ELR (cell line): ENCODE measurements at places on chromosomes 16 and 17.

DNA sequence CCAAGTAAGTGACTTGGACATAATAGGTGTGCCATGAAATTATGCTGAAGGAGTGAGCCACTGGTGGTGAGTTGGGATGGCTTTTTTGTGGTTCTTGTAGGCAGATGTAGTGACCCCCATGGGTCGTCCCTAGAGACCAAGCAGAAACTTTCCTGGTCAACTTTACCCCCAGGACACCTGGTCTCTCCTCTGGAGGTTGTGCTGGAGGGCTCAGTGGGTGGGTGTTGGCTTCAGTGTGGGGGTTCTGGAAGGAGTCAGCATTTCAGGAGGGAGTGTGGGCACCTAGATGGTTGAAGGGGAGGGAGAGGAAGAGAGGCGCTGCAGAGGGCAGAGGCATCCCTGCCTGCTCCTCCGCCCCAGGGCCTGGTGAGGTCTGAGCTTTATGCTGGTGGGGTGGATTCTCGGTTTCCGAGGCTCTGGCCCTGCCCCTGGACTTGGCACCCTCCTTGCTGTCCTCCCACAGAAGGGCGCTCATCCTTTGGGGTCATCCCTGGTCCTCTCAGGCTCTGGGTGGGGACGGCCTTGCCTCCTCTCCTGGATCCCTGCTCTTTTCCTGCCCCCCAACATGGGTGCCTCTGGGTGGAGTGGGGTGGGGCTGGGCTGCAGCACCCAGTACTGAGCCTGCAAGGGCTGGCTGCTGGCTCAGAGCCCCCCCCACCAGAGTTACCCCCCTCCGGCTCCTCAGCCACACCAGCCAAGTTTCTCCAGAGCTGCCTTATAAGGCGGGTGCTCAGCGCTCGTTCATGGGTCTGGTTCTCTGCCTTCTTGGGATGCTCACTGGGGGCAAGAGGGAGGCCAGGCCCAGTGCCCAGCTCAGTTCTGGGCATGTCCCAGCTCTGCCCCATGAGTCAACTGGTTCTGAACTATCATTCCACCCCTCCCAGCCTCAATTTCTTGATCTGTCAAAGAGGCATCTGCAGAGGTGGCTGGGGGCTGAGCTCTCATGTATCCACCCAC lies 266.8 kb downstream of the SEC14L1 start:
- DNase-seq = no peak

DNA sequence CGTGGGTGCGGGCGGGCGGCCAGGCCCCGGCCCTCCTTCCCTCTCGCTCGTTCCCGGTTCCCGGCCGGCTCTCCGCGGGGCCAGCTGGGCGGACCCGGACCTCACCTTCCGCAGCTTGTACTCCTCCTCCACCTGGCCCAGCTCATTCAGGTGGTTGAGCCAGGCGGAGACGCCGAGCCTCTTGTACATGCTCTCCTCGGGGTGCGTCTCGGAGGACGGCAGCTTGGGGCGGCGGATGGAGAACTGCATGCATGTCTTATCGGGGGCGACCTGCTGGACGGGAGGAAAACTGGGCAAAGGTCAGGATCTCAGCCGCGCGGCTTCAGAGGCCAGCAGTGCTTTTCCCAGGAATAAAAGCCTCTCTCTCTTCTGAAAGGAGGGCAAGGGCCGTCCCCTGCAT lies 85.4 kb downstream of the TBC1D16 start:
- DNase-seq = no peak

DNA sequence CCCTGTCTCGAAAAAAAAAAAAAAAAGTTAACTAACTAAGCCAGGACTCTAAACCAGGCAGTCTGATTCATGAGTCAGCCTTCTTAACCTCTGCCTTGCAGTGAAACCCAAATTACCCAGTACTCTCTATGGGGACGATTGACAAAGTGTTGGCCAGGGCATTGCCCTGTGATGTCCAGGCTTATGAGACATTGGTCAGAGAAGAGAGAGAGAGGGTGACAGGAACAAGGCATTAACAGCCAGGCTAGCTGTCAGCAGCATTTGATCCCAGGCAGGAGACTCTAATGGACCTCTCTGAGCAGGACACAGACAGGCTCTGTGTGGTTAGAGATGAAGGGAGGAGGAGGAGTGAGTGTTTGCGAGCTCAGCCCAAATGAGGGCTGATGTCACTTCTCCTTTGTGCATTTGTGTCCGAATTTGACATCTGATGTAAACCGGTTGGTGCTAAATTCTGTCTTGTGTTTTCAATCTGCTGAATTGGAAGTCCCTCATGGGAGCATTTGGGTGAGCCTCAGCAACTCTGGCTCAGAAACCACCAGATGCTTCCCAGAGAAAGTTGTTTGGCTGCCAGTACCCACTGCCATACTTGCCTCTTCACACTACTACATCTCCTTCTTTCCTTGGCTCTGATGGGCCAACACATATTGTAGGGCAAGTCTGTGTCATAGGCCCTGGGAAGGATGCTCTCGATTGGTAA lies 4.3 kb upstream of the MYL4 start:
- peak; percentile 42 for DNase-seq

GRCh38 chr17:74474043-74474792 lies 7.8 kb downstream of the CD300A start:
- DNase-seq = no peak

GRCh38 chr17:72719578-72720493 lies 372.7 kb downstream of the SLC39A11 start:
- no peak for DNase-seq

GRCh38 chr16:4272114-4272956 lies 488 bp downstream of the TFAP4 start:
- DNase-seq = peak; percentile 49

- no peak for DNase-seq
These were observed 20.6 kb downstream of the METTL22 start for GRCh38 chr16:8642146-8642545.

- no peak for DNase-seq
These were observed 2.7 kb downstream of the MYO18A start for GRCh38 chr17:29177541-29177870.

DNA sequence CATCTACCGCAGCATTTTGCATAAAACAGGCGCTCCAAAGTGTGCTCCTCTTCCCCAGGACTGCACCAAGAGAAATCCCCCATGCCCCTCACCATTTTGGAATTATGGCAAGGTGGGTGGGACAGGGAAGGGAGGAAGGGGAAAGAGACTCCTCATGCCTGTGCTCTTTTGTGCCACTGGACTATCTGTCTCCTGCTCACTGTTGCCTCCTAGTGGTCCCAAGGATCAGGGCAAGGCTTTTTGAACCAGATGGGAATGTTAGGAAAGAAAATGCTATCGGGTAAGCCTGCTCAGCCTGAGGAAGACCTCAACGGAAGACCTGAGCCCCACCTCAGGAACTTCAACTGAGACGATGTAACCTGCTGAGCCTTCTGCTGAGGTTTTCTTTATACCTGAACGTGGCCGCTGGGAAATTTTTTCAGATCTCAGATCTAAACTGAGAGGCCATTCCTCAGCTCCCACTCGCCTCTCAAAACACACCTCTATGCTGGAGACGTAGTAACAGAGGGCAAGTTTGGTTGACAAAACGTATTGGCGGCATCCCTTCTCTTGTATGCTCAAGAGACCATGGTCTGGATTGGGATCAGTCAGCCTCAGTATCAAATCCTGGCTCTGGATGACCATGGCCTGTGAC lies 58.3 kb downstream of the SPACA3 start:
- DNase-seq = peak; percentile 53

DNA sequence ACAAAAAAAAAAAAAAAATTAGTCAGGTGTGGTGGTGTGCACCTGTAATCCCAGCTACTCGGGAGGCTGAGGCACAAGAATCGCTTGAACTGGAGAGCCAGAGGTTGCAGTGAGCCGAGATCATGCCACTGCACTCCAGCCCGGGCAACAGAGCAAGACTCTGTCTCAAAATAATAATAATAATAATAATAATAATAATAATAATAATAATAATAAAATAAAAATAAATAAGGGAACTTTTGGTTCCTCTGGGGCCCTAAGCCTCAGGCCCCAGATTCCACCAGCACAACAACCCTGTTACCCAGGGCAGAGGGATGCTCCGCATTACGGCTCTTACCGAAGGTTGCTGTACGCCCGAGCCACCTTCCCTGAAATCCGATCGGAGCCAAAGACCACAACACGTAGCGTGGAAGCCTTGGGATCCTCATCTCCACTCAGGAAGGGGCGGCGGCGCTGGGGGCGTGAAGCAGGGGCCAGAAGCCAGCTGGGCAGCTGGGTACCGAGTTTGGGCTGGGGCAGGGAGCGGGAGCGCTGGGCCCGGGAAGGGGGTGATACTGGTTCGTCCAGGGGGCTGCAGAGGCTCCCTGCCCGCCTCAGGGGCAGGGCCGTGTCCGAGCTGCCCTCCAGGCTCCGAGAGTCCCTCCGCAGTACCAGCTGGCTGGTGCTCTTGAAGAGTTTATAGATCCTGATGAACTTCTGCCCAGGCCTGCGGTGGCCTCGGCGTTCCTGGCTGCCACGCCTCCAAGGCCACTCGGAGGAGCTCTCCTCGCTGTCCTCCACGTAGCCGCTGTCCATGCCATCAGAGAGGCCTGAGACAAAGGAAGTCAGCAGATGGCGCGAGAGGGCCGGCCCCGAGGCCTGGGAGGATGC lies 20.6 kb upstream of the PIK3R6 start:
- peak; percentile 71 for DNase-seq

DNA sequence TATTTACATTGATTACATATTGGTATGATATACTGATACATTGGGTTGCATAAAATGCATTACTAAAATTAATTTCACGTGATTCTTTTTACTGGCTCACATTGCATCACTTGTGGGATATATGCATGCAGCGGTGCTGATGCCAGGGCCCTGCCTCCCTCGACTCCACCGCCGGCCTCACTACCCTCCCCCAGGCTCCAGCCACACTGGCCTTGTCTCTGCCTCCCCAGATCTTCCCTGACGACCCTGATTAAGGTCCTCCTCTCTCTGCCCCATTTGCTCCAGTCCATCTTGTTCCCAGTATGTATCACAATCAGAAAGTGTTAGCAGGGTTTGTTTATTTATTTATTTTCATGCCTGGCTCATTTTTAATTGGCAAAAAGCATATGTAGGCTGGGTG lies 306.8 kb downstream of the FOXL1 start:
- DNase-seq = no peak

GRCh38 chr17:4664230-4664629 lies 22.8 kb upstream of the ALOX15 start:
- no peak for DNase-seq

- peak; percentile 87 for DNase-seq
These were observed 16.3 kb upstream of the BCAR1 start for GRCh38 chr16:75267631-75268264.

GRCh38 chr17:37750768-37751475 lies 6.1 kb upstream of the HNF1B start:
- no peak for DNase-seq

GRCh38 chr17:35849469-35850348 lies 19.0 kb downstream of the HEATR9 start:
- DNase-seq = peak; percentile 73

- DNase-seq = peak; percentile 89
These were observed 26.9 kb downstream of the RGS9 start for GRCh38 chr17:65163990-65164495.

DNA sequence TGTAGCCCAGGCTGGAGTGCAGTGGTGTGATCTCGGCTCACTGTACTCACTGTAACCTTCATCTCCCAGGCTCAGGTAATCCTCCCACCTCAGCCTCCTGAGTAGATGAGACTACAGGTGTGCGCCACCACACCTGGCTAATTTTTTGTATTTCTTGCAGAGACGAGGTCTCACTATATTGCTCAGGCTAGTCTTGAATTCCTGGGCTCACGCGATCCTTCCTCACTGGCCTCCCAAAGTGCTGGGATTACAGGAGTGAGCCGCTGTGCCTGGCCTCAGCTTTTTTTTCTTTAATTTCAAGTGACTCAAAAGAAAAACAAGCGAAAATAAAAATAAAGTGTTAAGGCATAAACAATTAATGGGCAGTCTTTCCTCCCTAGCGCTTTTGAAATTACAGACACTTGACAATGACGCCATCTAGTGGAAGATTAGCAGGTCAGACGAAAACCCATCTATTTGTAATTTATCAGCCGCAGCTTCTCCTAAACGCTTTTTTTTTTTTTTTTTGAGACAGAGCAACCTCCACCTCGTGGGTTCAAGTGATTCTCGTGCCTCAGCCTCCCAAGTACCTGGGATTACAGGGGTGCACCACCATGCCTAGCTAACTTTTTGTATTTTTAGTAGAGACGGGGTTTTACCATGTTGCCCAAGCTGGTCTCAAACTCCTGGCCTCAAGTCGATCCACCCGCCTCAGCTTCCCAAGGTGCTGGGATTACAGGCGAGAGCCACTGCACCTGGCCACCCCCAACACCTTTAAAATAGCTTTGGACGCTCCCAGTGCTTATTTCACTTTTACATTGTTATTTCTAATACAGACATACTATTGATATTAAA lies 28.1 kb upstream of the PECAM1 start:
- peak; percentile 85 for DNase-seq

GRCh38 chr17:40903129-40903847 lies 18.2 kb upstream of the KRT20 start:
- peak; percentile 91 for DNase-seq

GRCh38 chr17:55632893-55633292 lies 89.8 kb downstream of the TMEM100 start:
- no peak for DNase-seq

DNA sequence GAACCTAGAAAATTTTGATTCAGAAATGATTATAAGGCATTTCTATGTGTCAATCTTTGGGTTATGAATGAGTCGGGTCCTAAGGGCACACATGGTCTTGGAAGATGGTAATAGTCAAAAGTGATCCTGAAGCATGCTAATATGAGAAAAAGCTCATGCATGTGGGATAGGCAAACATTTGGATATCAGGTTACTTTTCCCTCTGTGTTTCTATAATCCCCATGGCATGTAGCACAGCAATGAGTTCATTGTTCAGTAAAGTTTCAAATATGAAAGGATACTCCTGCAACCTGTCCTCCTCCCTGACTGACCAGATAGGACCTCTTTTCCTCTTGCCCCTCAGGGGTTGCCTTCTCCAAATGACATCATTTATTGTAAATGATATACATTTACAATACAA lies 249.9 kb upstream of the MON1B start:
- no peak for DNase-seq

GRCh38 chr17:40134184-40134583 lies 6.2 kb upstream of the CASC3 start:
- DNase-seq = no peak

DNA sequence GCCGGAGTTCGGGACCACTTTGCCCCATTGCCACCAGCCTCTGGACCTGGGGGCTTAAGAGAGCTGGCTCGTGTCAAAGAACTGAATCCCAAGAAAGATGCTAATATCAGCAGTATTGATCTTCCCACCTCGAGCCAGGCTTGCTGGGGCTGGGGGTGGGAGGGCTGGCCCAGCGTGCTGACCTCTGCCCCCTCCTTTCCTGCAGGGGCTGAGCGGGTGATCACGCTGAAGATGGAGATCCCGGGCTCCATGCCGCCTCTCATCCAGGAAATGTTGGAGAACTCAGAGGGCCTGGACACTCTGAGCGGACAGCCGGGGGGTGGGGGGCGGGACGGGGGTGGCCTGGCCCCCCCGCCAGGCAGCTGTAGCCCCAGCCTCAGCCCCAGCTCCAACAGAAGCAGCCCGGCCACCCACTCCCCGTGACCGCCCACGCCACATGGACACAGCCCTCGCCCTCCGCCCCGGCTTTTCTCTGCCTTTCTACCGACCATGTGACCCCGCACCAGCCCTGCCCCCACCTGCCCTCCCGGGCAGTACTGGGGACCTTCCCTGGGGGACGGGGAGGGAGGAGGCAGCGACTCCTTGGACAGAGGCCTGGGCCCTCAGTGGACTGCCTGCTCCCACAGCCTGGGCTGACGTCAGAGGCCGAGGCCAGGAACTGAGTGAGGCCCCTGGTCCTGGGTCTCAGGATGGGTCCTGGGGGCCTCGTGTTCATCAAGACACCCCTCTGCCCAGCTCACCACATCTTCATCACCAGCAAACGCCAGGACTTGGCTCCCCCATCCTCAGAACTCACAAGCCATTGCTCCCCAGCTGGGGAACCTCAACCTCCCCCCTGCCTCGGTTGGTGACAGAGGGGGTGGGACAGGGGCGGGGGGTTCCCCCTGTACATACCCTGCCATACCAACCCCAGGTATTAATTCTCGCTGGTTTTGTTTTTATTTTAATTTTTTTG lies 8.5 kb downstream of the GJD3 start:
- no peak for DNase-seq
